ENCODE measurements at places on chromosomes 7 and 10.

GRCh38 chr7:125033506-125033905 is 103.9 kb upstream of the POT1 start:
- DNase-seq, result no peak

- DNase-seq, result no peak
Observed at GRCh38 chr7:16916105-16916639, 34.4 kb upstream of the AGR3 start.

DNA sequence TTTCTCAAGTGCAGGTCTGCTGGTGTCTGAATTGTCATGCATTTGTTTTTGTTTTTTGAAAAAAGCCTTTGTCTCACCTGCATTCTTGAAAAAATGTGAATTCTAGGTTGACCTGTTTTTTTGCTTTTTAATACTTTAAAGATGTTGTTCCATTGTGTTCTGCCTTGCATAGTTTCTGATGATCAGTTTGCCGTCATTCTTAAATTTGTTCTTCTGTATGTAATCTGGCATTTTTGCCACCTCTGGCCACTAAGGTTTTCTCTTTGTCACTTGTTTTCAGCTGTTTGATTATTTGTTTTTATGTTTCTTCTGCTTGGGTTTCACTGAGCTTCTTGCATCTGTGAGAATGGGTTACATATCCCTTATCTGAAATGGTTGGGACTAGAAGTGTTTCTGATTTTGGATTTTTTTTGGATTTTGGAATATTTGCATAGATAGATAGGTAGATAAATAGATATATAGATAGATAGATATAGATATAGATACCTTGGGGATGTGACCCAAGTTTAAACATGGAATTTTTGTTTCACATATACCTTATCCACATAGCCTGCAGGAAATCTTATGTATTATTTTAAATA is 16.5 kb downstream of the MGMT start:
- DNase-seq, result no peak

- DNase-seq, result peak; percentile 61
Observed at GRCh38 chr7:107879400-107880035, 11.5 kb upstream of the DLD start.

GRCh38 chr10:509361-510102 is 179.9 kb downstream of the DIP2C start:
- DNase-seq, result no peak

DNA sequence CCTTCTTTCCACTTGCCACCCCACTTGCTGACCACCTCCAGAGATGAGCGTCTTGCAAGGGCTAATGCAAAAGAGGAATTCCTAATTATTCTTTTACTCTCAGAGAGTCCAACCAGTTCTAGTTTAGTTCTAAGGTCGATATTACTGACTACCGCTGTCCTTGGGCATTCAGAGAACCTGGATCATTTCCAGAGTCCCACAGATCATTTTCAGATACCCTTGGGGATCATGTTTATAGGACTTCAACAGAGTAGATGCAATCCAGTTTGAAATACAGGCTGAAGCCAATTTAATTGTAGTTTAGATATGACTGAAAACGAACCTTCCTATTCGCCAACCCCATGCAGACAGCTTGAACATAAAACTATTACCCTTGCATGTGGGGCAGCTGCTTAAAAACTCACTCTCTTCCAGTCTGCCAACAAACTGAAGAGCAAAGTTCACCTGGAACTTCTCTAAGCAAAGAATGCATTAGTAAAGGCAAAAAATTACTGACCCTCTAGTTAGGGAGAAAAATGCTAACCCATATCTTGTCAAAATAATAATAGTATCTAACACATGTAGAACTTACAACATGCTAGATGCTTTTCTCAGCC is 22.4 kb downstream of the CFAP69 start:
- no peak for DNase-seq

Data from CD4-positive, alpha-beta T cell treated with Interleukin-1 beta for 1 hour (primary cell).